Stromal cell of bone marrow (primary cell): ENCODE measurements at places on chromosomes 5 and 9.

DNA sequence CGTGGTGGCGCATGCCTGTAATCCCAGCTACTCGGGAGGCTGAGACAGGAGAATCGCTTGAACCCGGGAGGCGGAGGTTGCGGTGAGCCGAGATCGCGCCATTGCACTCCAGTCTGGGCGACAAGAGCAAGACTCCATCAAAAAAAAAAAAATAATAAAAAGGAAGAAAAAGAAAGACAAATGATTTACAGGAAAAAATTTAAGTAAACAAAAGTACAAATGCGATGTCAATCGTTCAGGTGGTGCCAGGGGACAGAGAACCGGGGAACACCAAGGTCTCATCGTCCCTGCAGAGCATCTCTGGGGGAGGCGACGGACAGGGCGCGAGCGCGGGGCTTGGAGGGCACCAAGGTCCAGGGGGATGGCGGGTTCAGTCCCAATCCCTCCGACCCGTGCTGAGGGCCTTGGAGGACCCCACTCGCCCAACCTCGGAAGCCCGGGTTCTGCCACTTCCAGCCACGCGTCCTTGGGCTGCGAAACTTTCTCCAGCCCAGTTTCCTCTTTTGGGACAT is 607 bp upstream of the HNRNPAB start:
- DNase-seq: no peak

GRCh38 chr9:124457079-124457886 is 7.0 kb downstream of the ADGRD2 start:
- DNase-seq: no peak

- DNase-seq: no peak
Measured at GRCh38 chr9:126611193-126611591, 2.5 kb upstream of the LMX1B start.

GRCh38 chr9:78470216-78470615 is 173.3 kb downstream of the PSAT1 start:
- peak; percentile 2 for DNase-seq

DNA sequence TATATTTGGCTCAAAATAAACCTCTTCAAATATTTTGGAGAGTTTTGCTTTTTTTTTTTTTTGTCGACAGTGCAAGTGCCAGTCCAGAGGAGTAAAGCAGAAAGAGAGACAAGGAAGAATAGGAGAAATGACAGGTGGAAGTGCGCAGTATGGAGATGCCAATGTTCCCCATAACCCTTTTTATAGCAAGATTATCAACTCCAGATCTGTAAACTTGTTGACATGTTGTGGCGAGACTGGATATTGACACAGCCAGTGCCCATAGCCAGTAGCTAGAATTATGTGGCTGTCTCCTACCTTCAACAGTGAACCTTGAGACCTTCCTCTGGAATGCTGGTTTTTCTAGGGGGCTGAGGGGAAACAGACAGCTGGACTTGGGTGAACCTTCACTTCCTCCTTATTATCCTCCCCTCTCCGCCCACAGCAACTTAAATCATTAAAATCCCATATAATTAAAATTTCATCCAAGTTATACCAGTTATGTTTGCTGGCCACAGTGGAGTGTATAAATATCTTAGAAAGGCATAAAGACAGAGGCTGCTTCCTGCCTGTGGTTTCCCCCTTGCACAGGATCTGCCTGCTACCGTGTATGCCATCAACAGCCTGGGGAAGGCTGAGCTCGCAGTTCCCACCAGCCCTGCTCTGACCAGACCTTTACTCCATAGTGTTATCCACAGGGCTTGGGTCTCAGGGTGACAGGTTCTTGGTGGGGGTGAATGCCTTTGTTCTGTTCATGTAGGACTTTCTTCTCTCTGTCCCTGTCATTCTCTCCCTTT is 112.3 kb upstream of the ANKH start:
- no peak for DNase-seq

GRCh38 chr5:43044181-43044914 is 4.2 kb upstream of the ANXA2R start:
- no peak for DNase-seq

GRCh38 chr5:180120237-180121101 is 48.9 kb upstream of the RNF130 start:
- DNase-seq: no peak

GRCh38 chr9:106065136-106065535 is 370.8 kb downstream of the TMEM38B start:
- DNase-seq: no peak

- DNase-seq: no peak
Measured at GRCh38 chr5:14204011-14204670, 61.0 kb downstream of the TRIO start.

DNA sequence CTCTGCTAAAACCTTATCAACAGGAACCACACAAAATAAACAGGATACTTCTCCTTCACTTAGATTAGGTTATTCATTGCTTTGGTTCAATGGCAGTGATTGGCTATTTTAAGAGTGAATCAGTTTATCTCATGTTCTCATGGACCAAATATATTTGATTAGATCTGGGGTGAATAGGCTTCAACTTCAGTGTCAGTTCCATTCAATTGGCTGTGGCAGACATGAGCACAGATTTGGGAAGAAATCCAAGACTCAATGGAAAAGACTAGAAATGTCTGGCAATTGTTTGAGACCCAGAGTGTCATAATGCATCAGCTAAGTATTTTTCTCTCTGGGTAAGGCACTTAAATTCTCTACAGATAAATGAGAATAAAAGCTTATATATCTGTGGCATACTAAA is 37.1 kb downstream of the CDH18 start:
- no peak for DNase-seq

- no peak for DNase-seq
Measured at GRCh38 chr5:136090319-136090718, 42.3 kb upstream of the SMAD5 start.

DNA sequence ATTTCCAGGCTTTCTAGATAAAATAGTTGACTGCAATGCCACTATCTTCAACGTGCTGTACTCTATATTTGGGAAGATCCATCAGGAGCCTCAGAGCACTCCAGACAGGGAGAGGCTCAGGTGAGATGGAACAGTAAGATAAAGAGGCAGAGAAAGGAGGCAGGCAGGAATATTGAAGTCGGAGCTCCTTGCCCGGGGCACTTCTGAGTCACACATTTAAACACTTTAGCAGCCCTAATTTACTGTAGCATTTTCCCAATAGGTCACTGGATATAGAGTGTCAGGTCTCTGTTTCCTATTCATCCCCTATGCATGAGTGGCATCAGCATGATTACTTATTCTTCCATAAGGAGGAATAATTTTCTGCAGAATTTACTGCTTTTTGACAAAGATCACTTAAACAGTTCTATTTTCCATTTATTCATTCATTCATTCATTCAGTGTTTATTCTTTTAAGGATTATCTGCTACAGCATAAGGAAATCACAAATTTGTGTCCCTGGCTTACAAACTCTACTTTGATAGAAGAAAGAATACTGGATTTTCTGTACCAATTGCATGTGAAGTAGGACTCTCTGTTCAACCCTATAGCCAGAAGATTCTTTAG is 170.7 kb downstream of the MAPKAP1 start:
- DNase-seq: no peak

DNA sequence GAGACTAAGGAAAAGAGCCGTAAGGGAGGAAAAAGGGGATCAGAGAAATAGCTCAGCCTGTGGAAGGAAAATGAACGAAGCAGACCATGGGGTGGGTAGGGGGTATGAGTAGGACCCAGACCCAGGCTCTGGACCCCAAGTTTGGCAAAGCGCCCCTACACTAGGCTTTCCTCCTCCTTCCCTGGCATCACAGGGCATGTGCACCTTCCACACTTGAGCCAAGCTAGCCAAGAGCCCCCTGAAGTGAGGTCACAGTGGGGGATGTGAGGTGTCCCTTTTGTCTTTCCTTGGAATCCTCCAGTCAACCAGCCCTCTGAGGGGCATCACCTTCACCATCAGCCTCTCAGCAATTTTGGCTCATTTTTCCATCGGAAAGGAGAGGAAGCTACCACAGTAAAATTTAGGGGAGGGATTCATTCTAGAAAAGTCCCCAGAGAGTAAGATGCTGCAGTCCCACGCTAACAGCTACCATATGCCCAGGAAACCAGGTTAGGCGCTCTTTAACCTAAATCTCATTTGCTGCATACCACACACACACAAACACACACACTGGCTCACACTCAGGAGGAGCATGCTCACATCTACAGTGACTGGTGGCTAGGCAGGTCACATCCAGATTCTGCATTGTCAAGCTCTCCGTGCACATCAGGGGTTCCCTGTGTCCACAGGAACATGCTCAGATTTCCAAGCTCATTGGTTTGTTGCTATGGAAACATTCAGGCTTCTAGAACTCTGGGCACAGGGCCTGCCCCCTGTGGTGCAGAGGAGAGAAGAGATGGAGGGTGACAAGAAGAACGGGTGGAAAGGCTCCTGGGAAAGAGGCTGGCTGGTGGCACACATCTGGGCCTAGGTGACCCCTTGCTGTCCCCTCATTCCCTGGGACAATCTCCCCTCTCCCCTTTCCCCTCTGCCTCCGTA is 9.9 kb downstream of the REEP2 start:
- DNase-seq: no peak

DNA sequence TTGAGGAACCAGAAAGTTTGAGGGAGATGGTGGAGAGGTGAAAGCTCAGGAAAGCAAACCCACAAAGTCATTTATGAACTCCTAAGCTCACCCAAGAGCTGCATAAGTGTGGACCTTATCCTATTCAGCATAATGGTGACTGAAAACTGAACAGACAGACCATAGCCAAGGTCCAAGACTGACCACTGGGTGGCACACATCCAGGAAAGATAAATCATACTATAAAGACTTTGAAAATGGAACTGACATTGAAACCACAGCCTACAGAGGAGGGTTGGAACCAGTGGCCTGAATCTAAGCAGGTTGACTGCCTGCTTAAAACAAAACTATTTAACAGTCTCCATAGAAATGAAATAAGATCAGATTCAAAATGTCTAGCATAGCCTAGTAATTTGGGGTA is 121.0 kb upstream of the RGS7BP start:
- DNase-seq: peak; percentile 0

GRCh38 chr9:16180546-16180945 is 627.7 kb downstream of the CCDC171 start:
- DNase-seq: peak; percentile 56

GRCh38 chr9:4435197-4435596 is 55.1 kb upstream of the SLC1A1 start:
- peak; percentile 26 for DNase-seq

DNA sequence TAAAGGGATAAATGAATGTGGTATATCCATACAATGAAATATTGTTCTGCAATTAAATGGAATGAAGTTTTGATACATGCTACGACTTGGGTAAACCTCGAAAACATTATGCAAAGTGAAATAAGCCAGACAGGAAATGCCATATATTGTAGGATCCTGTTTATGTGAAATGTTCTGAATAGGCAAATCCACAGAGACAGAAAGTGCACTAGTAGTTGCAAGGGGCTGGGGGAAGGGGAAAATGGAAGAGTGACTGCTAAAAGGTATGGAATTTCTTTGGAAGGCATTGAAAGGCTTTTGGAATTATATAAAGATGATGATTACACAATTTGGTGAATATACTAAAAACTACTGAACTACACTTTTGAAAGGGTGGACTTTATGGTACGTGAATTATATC is 97.0 kb downstream of the FOXD1 start:
- DNase-seq: no peak

DNA sequence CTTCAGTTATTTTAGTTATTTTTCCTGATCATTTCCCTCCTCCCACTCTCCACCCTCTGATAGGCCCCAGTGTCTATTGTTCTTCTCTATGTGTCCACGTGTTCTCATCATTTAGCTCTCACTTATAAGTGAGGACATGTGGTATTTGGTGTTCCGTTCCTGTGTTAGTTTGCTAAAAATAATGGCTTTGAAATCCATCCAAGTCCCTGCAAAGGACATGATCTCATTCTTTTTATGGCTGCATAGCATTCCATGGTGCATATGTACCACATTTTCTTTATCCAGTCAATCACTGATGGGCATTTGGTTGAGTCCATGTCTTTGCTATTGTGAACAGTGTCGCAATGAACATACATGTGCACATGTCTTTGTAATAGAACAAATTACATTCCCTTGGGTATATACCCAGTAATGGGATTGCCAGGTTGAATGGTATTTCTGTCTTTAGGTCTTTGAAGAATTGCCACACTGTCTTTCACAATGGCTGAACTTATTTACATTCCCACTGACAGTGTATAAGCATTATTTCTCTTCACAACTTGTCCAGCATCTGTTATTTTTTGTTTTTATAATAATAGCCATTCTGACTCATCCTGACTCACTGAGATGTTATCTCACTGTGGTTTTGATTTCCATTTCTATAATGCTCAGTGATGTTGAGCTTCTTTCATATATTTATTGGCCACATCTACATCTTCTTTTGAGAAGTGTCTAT is 17.2 kb upstream of the DIRAS2 start:
- no peak for DNase-seq

DNA sequence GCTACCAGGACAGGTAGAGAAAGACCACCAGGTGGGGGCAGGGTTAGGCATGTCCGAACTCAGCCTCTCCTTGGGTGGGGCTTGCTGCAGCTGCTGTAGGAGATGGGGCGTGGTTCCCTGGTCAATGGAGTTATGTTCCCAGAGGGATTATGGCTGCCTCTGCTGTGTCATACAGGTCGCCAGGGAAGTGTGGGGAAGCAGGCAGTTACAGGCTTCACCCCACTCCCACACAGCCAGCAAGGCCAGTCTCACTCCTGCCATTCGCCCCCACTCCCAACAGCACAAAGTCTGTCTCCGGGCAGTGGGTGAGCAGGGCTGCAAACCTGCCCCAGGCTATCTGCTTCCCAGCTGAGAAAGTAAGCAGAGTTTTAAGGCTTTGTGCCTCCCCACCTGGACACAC is 20.0 kb upstream of the CEP72 start:
- no peak for DNase-seq

DNA sequence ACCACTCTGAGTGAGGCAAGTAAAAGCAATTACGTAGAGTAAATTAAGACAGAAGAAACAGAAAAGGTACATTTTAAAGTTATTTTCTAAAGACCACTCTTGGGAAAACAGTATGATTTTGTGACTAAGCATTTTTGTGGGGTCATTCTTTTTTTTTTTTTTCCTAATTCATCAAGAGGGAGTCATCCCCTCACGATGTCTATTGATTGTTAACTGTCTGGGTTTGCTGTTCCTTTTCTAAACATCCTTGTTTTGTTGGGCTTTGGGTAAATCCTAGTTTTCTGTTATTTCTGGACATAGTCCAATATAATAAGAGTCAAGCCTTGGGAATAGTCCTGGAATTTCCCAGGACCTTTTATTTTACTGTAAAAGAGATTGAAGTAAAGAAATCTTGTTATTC is 63.8 kb downstream of the ANKRD55 start:
- peak; percentile 39 for DNase-seq

GRCh38 chr5:34051374-34051980 is 8.5 kb upstream of the C1QTNF3 start:
- DNase-seq: no peak
